ENCODE measurements at places on chromosomes 16 and 17. TPM values are rescaled to one million over a fixed set of nuclear protein-coding genes. Genes with fewer than 3 reads are reported as not detected.

The CACNG3 gene
- not detected for total RNA-seq

The NOTUM gene
- 0.08 TPM for total RNA-seq

The GCGR gene
- not detected for total RNA-seq

The SPATA32 gene
- total RNA-seq: not detected

The GRAPL gene
- 0.47 TPM for total RNA-seq

The NPIPA7 gene
- 0.23 TPM for total RNA-seq

The CLEC3A gene
- total RNA-seq: not detected

All from smooth muscle cell of the coronary artery (primary cell).